ENCODE measurements at places on chromosomes 2 and 18. TPM values are rescaled to one million over a fixed set of nuclear protein-coding genes. Genes with fewer than 3 reads are reported as not detected.

The VAMP8 gene
- total RNA-seq, result 106 TPM

The OR6B3 gene
- not detected for total RNA-seq

The TMEM18 gene
- 27.0 TPM for total RNA-seq

The SH3RF3 gene
- 1.4 TPM for total RNA-seq

The ZNF385B gene
- not detected for total RNA-seq

The SLC1A4 gene
- total RNA-seq, result 15.7 TPM
